ENCODE measurements at places on chromosomes 3 and 15.

DNA sequence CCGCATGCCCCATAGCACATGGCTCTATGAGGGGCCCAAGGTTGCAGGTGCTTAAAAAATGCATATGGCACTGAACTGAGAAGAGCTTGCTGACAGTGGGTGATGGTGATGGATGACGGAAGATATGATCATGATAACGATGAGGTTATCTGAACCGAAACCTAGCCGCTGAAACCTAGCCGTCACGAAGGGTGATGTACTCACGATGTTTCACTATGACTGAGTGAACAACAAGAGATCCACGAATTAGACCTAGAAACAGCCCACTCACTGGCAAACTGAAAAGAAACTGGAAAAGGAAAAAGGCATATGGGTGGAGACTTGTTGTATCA lies 57.6 kb upstream of the BCL6 start:
- DNase-seq: no peak

- DNase-seq: no peak
Measured at GRCh38 chr15:51856714-51857380, 27.4 kb downstream of the TMOD3 start.

GRCh38 chr3:12440927-12441714 lies 43.2 kb upstream of the TSEN2 start:
- peak; percentile 28 for DNase-seq

- DNase-seq: no peak
Measured at GRCh38 chr3:55804170-55805095, 317.3 kb upstream of the WNT5A start.

GRCh38 chr15:63507878-63508818 lies 3.8 kb downstream of the USP3 start:
- no peak for DNase-seq

- no peak for DNase-seq
Measured at GRCh38 chr3:105559856-105560255, 193.1 kb downstream of the ALCAM start.

GRCh38 chr3:174208161-174208560 lies 651.0 kb upstream of the NAALADL2 start:
- no peak for DNase-seq

- DNase-seq: peak; percentile 67
Measured at GRCh38 chr3:13141991-13142412, 68.8 kb upstream of the IQSEC1 start.

GRCh38 chr3:4425707-4426106 lies 41.4 kb downstream of the SUMF1 start:
- DNase-seq: no peak

DNA sequence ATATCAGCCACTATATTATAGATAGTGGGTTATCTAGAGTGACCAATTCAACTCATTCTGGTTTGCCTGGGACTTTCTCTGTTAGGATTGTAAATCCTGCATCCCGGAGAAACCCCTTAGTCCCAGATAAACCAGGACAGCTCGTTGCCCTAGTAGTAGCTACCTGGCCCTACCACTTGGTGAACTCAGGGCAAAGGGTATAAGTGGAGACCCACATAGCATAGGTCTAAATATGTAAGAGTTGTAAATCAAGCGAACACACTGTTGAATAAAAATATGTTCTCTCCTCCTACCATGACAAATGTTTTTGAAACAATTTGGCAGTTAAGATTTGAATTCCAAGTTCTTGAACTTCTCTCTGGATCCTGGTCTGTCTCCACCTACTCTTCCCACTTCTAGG lies 15.7 kb upstream of the LMCD1 start:
- no peak for DNase-seq

DNA sequence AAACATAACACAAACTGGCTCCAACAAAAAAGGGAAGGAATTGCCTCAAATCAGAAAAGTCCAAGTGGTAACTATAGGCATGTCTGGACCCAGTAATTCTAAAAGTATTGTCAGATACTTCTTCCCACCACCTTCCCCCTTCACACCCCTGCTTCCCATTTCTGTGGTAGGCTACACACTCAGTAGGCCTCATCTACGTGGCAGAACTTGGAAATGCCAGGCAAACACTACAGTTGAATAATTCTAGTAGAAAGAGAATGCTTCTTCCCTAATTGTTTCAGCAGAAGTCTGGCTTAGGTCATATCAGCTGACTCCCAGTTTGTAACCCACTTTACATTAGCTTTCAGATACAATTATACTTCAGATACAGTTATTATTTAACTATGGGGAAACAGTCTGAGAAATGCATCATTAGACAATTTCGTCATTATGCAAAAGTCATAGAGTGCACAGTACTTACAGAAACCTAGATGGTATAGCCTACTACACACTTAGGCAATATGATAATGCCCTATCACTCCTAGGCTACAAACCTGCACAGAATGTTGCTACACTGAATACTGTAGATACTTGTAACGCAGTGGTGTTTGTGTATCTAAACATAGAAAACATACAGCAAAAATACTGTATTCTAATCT lies 6.4 kb downstream of the SETMAR start:
- DNase-seq: no peak

- peak; percentile 79 for DNase-seq
Measured at GRCh38 chr15:70799667-70800450, 36.5 kb upstream of the UACA start.

GRCh38 chr15:66836231-66837030 lies 134.4 kb downstream of the SMAD6 start:
- DNase-seq: no peak

- DNase-seq: no peak
Measured at GRCh38 chr3:32978331-32978730, 26.9 kb downstream of the CCR4 start.

DNA sequence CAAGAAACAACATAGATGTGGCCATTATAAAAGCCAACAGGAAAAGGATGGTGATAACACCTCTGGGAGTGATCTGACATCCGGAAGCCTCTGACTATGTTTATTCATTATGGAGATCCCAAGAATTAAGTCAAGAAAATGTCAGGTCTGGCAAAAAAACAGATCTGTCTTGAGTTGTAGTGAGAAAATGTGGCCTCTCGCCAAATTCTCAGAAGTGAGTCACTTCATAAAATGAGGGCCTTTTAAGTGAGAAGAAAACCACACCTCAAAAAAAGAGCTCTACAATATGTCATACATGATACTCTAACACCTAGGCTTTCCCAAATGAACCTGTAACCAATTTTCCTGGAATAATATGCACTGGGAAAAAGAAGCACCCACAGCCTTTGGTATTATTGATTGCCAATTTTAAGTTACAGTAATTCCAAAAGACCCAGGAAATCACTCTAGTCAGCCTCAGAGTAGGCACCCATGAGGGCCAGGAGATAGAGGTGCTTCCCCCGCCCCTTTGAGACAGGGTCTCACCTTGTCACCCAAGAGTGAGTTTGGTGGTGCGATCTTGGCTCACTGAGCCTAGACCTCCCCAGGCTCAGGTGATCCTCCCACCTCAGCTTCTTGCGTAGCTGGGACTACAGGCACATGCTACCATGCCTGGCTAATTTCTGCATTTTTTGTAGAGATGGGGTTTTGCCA lies 38.0 kb downstream of the CCR3 start:
- no peak for DNase-seq

DNA sequence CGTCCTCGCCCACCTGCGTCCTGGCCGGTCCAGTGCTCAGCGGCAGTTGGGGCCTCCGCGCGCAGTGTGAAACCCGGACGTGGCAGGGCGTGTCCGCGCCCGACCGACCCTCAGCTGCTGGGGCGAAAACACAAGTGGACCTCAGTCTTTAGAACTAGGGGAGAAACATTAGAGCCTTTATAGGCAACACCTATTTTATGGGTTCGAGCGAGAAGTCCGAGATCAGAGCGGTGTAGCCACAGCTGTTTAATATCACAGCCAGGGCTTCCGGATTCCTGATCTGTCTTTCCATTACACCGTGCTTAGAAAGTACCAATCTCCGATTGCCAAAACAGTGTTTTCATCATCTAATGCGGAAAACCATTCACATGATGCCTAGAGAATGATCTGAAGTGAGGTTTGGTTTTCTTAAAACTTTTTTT lies 506 bp downstream of the RAD51 start:
- DNase-seq: peak; percentile 54

- no peak for DNase-seq
Measured at GRCh38 chr15:88865498-88866099, 29.7 kb downstream of the HAPLN3 start.

DNA sequence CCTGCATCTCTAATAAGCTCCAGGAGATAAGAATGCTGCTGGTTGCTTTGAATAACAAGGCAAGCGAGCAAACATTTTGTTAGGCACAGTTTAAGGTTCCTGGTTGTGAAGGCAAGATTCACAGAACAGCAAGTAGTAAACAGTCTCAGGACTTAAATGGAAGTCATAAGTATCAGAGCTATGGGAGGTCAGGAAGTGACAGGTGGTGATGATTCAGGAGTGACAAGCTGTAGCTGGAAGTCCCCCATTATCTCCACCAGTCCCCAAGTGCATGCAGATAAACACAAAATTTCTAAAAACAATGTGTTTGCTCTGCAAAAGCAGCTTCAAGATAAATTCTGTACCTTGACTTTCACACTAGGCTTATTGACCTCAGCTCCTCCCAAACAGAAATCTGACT lies 3.3 kb downstream of the FETUB start:
- DNase-seq: no peak

DNA sequence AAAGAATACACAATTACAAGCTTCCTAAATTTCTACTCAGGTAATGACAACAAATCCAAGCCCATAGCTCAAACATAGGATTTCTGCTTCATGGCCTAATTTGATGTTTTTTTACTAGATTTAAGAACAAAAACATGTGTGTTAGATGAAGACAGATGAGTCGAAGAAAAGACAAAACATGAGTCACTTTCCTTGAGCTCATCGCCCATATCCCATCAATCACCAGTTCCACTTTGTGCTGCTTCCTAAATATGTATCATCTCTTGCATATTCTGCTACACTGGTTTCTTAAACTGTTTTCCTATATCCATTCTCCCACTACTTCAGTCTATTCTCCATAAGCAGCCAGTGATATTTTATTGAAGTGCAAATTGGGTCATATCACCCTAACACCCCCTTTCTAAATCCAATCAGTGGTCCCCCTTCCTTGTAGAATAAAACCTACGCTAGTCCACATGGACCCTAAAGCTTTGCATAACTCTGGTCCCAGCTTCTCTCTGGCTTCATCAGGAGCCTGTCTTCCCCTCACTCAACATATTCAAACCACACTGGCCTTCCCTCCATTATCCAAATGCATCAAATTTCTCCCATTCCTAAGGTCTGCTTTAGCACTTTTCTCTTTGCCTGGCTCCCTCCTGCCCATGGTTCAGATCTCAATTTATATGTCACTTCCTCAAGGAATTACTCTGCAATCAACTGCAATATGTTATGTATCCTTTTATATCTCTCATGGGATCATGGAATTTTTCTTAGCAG lies 1033.9 kb downstream of the FHIT start:
- no peak for DNase-seq

DNA sequence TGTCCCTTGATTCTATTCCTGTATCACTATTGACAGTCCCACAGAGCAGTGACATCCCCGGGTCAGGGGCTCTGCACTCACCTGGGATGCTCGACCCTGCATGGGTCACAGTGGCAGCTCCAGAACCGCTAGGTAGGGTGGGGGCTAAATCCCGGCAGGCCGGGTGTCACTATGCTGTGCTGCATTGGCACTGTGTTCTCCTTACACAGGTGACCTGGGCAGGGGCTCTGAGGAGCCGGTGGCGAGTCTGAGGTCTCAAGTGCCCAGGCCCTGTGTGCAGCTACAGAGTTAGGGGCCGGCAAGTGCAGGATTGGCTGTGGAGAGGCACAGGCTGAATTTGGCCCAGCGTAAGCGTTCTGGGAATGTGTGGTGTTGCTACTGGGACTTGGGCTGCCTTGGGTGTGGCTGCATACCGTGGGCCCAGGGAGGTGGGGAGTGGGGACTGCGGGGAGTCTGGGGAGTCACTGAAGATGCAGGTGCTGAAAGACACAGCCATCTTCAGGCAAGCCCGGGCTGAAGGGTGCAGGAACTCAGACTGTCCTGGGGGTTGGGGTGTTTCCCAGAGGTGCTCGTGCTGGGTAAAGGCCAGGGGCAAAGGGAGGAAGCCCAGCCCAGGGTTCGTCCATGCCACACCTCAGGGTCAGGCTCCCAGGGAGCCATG lies 102.6 kb upstream of the PRR20G start:
- no peak for DNase-seq

GRCh38 chr3:197791892-197792647 lies 1.0 kb downstream of the LRCH3 start:
- peak; percentile 53 for DNase-seq

DNA sequence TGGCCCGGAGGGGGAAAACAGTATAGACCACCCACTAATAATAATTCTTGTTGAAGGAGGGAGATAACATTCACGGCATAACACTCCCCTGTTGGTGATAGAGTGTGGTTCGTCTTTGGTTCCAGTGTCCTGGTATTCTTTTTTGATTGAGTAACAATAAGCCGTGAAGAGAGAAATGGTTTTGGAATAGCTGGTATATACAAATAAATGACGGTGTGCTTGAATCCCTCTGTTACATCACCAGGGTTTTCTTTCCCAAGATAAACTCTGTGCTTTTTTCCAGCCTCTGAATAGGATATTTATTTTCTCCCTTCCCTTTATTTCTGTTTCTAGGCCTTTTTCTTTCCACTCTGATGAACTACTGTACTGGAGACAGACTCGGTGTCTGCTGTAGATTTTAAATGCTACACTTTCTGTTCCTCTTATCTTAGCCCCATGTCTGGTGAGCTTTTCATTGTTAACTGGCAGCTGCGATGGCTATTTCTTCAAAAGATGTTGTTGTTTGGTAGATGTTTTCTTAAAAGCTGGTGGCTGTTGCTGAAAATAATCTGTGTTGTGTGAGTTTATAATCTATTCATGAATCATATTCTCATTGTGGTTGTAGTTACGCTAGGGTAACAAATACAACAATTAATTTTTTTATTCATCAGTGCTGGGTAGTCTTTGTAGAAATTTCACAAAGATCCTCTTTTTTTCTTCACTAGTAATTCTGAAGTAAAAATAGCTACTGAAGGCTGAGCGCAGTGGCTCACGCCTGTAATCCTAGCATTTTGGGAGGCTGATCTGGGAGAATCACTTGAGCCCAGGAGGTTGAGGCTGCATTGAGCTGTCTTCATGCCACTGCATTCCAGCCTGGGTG lies 15.5 kb upstream of the SCAANT1 start:
- no peak for DNase-seq

GRCh38 chr3:31613177-31613576 lies 80.5 kb downstream of the STT3B start:
- no peak for DNase-seq

GRCh38 chr3:134883697-134884385 lies 88.8 kb downstream of the EPHB1 start:
- peak; percentile 33 for DNase-seq

- DNase-seq: no peak
Measured at GRCh38 chr3:58036293-58037032, 28.2 kb downstream of the FLNB start.

Measured in AG08396 (cell line).